ENCODE measurements at places on chromosomes 5 and 9.
A peak's percentile ranks its signal among the peaks of the same experiment; 100 is the strongest.

GRCh38 chr5:77449981-77450380, 42.1 kb downstream of the WDR41 start:
- DNase-seq = no peak

- DNase-seq = no peak
Measured at GRCh38 chr5:34652466-34652865, 3.7 kb upstream of the RAI14 start.

- no peak for DNase-seq
Measured at GRCh38 chr5:38515646-38516045, 40.8 kb downstream of the LIFR start.

DNA sequence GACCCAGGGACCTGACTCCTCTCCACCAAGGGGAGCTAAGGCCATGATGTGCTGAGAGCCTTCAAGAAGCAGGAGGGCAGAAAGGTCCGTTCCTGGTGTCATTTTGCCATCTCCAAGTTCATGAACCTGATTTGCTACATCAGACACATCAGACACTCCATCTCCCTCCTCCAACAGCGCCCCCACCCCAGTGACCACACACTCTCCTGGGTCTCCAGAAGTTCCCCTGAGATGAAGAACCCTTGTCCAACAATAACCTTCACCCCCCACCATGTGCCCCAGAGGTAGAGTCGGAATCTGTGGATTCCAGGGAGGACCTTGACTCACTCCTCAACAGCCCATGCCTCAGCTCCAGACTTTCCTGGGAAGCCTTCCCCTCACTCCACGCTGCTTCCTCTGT, 242.8 kb downstream of the CDK5RAP2 start:
- no peak for DNase-seq

GRCh38 chr9:123972618-123973017, 39.0 kb upstream of the LHX2 start:
- no peak for DNase-seq

GRCh38 chr9:32811246-32811645, 27.9 kb downstream of the TMEM215 start:
- no peak for DNase-seq

- no peak for DNase-seq
Measured at GRCh38 chr9:82421498-82421897, 432.9 kb downstream of the SPATA31D1 start.

DNA sequence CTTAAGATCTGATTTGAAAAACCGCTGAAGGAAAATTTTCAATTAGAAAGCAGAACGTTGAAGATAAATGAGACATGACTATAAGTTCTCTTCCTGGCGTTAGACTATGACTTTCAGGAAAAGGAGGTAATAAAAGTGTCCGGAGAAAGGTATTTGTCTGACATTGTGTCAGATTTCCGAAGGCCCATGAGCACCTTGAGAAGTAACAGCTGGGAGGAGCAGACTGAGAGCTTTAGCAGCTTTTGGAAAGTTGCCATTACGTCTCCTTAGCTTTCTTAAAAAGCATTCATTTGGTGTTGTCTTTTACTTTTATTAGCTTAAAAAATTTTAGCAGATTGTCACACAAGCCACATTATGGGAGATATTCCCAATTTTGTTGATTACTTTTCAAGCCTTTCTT, 363.5 kb downstream of the NDUFS4 start:
- DNase-seq = no peak

DNA sequence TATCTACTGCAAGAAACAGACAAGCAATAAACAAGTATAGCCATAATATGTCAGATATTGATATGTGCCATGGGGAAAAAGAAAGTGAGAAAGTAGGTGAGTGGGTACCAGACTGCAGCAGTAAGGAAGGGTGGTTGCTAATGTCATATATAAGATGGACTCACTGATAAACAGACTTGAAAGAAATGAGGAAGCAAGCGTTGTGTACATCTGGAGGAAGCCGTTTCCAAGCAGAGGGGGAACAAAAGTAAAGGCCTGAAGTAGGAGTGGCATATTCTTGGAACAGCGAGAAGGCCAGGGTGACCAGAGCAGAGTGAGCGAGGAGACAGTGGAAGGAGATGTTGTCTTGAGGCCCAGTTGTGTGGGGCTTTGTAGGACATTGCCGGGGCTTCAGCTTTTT, 142.2 kb upstream of the MAP3K1 start:
- no peak for DNase-seq

DNA sequence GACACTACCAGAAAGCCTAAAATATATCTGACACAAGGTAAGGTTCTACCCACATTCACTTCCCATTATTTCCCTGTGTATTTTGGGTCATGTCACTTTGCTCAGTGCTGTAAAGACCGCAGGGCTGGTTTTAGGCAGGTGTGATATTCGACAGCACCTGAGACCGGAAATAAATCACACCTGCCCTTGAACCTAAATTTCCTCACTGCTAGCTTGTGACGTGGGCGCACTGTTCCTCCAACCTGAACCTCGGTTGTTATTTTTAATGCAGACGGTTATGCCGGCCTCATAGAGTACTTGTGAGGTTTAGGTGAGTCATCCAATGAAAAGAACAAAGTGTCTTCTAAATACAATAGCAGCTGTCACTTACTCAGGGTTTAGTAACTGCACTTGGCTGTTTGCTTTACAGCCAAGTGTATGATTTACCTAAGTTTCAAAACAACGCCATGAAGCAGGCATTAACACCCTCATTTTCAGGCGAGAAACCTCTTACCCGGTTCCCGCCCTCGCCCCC, 20.7 kb upstream of the ZNF782 start:
- DNase-seq = peak; percentile 70

- peak; percentile 49 for DNase-seq
Measured at GRCh38 chr5:158967541-158967940, 132.2 kb downstream of the EBF1 start.

- no peak for DNase-seq
Measured at GRCh38 chr5:80960531-80961375, 590 bp downstream of the RASGRF2 start.

DNA sequence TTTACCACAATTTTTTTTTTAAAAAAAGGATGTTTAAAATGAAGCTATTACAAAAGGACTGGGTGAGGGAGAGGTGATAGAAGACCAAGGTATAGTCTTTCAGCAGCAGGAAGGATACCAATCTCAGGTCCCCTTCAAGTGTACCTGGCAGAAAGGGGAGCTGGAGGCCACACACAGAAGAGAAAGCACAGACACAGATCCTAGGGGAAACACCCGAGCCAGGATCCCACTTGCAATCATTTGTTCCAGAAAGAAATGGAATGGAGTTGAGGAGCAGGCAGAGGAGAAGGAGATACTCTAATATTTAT, 5.6 kb downstream of the GNPDA1 start:
- DNase-seq = no peak

GRCh38 chr5:1648806-1649205, 125.0 kb upstream of the LPCAT1 start:
- DNase-seq = no peak

DNA sequence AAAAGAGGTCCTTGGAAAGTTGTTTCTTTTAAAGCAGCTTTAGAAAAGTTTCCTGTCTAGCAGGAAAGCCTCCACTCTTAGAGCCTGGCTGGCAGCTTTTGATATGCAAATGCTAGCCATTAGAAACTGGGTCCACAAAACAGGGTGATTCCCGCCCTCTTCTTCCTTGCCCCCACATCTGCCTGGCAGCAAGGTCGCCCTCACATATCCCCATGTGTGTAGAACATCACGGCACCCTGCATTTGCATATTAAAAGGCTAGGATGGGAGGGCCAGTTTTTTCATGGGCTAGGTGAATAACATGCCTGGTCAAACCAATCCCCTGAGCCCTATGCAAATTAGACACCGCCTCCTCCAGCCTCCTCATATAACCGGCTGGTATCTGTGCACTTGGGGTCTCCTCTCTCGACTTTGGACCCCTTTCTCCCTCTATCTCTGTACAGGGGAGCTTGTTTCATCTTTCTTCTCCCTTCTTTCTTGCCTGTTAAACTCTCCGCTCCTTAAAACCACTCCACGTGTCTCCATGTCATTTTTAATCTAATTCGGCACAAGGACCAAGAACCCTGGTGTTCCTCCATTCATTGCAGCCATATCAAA, 426.8 kb upstream of the CTNND2 start:
- DNase-seq = no peak

DNA sequence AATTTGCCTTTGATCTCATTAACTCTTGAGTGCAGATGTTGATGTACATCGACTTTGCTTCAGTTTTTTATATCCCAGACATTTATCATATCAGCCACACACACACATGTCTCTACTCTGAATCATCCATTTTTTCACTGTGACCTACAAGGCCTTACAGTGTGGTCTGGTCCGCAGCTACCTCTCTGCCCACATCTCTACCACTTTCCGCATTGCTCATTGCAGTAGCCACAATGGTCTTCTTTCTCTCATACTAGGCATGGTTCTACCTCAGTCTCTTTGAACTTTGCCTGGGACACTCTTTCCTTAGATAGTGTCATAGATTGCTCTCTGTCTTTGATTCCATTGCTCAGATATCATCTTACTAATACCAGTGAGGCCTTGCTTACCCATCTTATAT, 87.9 kb upstream of the FSD1L start:
- peak; percentile 80 for DNase-seq

- no peak for DNase-seq
Measured at GRCh38 chr9:98875536-98875935, 68.1 kb downstream of the GALNT12 start.

DNA sequence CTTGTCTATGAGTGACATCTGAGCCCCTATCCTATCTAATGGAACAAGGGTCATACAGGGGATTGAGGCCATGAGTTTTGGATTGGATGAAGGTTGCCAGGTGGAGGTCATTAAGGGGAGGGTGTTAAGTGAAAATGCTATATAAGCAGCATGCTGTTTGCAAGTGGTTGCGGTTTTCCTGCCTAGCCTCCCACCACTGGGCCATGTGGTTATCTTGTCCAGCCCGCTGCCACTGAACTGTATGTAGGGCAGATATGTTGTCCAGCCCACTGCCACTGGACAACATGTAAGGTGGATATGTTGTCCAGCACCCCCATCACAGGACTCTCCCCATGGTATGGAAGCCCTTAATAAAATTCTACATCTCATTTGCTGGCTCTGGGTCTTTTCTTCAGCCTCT, 200.0 kb downstream of the FGF10 start:
- peak; percentile 2 for DNase-seq

GRCh38 chr5:180602481-180603075, 11.3 kb upstream of the SCGB3A1 start:
- no peak for DNase-seq

- DNase-seq = no peak
Measured at GRCh38 chr5:159779481-159779880, 136.8 kb upstream of the ADRA1B start.

DNA sequence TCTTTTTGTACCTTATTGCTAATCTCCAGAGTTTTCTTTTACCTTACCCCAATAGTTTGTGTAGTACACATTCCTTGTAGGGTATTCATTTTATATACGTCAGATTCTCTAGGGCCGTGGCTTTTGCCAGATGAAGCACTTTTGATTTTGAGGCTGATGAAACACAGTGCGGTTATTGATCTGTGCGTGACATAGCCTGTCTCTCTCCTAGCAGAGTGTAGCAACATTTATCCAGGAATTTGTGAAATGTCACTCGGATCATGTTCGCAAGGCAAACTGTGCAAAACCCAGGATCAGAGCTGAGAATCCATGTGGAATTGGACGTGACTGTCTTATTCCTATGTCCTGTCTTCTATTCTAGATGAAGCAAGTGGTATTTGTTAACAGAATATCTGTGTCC, 142.0 kb upstream of the SH3GL2 start:
- no peak for DNase-seq

GRCh38 chr5:87136733-87137132, 130.9 kb upstream of the RASA1 start:
- DNase-seq = peak; percentile 24

DNA sequence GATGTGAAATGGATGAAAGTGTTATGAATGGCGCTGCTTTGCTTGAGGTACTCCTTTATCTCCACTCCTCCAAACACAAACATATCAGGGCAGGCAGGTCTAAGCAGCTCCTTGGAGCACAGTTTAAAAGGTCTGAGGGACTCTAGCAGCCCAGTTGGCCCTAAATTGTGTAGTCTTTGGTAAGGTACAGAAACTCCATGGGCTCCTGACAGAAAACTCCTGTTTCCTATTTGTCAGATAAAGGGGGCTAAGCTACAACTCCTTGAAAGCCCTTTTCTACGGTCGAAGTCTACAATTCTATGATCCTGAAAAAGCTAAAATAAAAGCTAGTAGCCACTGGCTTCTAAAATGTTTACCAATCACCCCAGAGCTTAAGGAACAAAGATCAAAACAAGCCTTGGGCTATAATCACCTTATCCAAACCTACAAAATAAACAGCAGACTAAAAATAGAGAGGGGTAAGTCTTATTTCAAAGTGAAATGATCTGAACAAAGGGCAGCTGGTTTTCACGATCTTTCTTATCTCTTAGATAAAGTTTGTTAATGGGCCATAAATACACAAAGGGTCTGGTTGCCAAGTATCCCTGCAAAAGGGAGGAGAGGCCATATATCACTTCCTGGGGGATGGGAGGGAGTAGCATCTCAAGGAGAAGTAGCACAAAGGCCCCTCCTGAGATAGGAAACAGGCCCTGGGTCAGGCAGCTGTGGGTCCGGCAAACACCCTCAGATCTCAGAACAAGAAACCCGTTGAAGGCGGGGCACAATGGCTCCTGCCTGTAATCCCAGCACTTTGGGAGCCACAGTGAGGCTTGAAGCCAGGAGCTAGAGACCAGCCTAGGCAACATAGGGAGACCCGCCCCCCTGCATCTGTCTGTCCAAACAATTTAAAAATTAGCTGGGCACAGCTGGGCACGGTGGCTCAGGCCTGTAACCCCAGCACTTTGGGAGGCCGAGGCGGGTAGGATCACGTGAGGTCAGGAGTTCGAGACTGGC, 28.3 kb upstream of the DENND4C start:
- DNase-seq = no peak

DNA sequence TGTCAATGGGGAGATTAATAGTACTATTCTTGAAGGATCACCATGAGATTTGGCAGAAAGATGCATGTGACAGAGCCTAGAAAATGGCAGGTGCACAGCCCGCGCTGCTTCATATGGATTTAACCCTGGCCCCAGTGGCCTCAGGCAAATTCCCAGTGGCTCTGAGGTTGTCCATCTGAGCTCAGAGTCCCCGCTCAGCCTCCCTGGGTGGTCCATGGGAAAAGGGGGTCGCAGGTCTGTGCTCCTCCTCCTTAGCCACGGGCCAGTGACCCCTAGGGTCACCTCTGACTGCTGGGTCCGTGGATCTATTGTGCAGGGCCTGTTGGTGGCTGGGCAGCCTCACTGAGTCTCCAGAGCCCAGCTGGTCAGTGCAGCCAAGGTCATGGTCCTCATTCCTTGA, 93.3 kb upstream of the BOD1 start:
- no peak for DNase-seq
